ENCODE measurements at places on chromosomes 7 and 10.

GRCh38 chr7:114931656-114932011 lies 9.7 kb downstream of the MDFIC start:
- no peak for DNase-seq

DNA sequence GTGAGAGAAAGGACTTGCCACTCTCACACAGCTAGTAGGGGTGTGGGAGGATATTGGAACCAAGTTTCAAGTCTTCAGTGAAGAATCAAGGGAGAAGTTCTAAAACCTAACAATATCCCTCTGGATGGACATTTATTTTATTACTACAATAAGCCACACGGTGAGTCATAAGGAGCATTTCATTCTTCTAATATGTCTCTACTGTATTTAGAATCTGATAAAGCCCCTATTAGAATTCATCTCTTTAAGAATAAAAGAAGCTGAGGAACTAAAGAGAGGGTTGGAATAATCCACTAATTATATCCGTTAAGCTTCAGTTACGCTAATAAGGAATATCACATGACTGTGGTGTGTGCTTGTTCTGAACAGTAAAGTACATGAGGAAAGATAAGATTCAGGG lies 40.9 kb upstream of the ATRNL1 start:
- no peak for DNase-seq

- no peak for DNase-seq
Measured at GRCh38 chr7:142855756-142856564, 1.1 kb downstream of the EPHB6 start.

- no peak for DNase-seq
Measured at GRCh38 chr7:69843653-69844052, 245.4 kb downstream of the AUTS2 start.

DNA sequence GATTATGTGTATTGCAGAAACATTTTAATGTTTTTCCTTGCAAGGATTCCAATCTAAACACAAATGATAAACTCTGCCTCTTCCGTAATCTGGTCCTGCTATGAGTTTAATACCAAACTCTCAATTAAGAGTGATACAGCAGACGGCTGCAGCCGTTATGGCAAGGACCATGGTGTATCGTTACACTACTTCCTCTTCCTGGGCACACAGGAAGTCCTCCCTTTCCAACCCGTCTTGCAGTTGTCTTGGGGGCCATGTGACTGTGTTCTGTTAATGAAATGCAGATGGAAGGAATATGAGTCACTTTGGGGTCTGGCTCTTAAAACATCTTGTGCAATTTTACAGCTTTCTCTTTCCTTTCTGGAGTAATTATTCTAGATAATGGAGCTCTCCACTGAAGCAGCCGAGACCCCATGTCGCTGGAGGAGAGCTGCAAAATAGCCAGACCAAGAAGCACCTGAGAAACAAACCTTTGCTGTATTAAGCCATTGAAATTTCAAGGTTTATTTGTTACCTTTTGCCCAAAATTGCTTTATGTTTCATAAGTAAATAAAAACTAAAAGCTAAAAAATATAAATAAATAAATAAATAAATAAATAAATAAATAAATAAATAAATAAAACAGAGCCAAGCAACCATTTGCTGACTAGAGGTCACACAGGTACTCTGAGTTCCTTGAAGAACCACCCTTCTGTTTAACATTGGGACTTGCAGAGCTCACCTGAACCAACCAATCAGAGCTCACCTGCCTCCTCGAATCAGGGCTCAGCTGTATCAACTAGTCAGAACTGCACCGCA lies 74.7 kb downstream of the FRMPD2 start:
- DNase-seq: no peak

DNA sequence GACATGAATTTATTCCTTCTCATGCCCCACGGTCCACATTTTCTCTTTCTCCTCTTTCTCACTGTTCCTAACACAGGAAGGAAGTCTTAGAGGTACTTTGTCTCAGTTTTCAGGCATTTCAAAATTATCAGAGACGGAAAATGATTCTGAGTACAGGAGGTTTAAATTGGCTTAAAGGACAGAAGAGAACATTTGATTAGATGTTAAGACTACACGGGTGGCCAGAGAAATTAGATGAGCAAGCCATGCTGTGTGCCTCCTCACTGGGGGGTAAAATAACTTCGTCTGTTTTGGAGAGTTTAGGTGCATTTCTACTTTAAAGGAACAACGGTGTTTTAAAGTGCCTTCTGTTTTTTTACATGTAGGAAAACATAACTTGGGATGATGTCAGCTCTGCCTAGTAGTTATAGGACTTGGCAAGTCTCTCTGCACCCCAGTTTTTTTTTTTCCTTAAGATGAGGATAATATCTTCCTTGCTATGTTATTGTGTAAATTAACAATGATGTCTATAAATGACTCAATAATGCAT lies 66.9 kb downstream of the MCMBP start:
- no peak for DNase-seq

- DNase-seq: no peak
Measured at GRCh38 chr7:156034397-156034796, 222.1 kb upstream of the SHH start.

DNA sequence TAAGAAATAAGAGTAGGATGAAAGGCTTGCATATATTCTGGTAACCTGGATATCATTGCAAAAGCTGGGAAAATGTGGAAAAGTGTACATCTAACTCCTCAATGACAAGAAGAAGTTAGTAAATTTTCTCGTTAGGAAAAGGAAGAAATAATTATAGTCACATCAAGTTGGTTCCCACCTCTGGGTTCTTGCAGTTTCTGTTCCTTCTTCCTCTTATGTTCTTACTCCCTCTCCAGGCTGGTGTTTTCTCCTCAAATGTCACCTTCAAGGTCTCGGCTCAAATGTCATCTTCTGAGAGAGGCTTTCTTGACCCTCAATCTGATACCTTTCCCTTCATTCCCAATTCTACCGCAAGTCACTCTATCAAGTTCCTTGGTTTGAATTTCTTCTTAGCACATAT lies 64.4 kb downstream of the ENTPD1 start:
- no peak for DNase-seq

GRCh38 chr7:125568799-125569198 lies 639.2 kb upstream of the POT1 start:
- no peak for DNase-seq

DNA sequence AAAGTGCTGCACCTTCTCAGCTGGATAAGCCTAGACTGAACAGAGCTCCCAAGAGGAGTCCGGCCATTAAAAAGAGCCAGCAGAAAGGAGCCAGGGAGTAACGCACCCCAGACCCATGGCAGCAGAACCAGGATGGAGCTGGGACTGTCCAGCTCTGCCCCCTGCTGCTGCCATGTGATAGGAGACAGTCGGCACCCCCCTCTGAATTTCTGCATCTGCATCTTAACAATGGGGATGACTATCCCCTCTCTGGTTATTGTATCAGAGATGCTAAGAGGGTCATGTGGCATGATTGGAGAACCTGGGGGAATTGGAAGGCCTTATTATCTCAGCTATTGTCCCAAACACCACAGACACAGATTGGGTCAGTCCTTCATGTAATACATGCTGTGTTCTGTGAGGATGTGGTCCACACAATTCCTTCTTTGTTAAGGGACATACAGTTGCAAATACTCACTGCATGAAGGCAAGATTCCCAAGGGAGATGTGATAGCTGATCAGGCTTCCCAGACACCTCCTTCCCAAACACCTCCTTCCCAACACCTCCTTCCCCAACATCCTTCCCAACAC lies 29.3 kb downstream of the PLEKHS1 start:
- no peak for DNase-seq

- DNase-seq: no peak
Measured at GRCh38 chr10:97134110-97134509, 51.6 kb downstream of the SLIT1 start.

GRCh38 chr7:70372768-70373515 lies 759.0 kb upstream of the GALNT17 start:
- DNase-seq: no peak

DNA sequence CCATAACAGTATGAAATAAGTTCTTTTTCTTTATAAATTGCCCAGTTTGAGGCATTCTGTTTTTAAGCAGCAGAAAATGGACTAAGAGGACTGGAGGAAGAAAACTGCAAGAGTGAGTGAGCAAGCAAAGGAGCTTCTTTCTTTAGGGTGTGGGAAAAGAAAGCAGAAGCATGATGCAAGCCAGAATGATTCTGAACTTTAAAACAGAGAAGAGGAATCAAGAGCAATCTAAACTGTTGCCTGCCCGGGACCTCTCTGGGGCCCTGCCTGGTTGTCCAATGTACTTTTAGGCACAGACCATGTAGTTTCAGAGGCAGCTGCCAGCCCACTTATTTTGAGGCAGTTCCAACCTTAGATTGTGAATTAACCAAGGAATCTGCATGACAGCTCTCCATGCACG lies 186.3 kb downstream of the PLPP4 start:
- DNase-seq: no peak

DNA sequence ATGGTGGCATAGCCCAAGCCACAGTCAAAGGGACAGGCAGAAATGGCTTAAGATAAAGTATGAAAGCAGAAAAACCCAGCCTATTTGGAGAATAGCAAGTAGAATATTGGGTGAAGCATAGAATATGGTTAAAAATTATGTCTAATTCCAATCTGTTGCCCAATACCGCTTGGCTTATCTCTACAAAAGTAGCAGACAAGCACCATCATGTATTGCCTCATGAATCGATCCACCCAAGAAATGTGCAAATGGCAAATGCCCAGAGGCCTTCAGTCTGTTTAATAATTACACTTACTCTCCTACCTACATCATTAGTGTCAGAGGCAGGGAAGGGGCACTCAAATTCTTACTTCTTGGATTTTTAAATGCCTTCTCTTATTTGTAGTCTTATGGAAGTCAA lies 130.9 kb upstream of the ADAM12 start:
- no peak for DNase-seq

DNA sequence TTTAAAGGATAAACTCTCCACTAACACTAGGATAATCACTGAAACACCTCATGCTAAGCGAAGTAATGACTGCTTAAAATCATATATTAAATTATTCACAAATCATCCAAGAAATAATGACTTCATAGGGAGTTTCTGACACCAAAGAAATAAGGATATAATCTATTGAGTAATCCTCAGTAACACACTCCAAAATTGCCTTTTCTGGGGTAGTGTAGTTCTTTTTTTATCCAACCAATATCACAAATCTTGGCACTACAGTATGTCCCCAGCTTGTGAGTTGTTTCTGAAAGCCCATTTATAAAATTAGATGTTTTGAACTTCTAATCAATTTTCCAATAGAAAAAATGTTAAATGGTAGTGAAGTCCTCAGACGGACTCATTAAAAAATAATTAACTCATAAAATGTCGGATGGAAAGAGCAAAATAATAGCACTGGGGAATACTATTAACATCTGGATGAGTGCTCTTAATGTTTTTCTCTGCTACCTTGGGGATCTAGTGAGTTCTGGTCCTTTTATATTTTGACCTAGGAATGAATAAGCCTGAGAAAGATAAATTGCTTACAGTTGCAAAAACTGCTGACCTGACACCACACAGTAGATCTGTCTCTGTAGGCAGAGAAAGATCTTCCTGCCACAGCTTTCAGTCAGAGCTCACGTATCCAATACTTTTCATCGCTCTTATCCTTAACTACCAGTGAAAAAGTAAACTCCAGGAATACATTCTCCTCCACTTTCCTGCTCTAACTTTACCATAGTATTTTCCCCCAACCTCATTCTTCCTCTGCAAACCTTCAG lies 618.5 kb upstream of the ANKRD30A start:
- no peak for DNase-seq

GRCh38 chr7:139575338-139575680 lies 51.8 kb downstream of the CLEC2L start:
- DNase-seq: no peak

- no peak for DNase-seq
Measured at GRCh38 chr10:22659866-22660265, 54.5 kb downstream of the PIP4K2A start.

DNA sequence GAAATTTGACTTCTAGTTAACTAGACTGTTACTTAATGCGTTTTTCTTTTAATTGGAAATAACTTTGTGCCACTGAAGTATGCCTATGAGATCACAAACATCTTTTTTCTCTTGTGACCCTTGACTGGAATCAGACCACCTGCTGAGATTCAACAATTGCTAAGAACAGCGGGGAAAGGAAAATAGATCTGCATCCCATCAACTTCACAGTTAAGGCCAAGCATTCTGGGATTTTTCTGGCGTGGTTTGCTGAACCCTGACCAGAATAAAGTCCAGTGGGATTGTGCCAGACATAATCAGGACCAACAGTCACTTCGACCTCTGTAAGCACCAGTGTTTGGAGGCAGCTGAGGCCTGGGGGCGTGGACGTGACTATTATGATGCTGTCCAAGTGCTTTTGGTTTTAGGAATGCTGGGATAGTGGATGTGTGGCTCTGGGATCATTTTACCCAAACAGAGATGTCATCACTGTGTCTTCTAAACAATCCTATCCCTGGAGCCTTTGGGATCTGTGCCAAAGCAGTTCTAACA lies 373.3 kb upstream of the PRKCQ start:
- DNase-seq: no peak

- no peak for DNase-seq
Measured at GRCh38 chr7:29040579-29040925, 82.4 kb upstream of the TRIL start.

DNA sequence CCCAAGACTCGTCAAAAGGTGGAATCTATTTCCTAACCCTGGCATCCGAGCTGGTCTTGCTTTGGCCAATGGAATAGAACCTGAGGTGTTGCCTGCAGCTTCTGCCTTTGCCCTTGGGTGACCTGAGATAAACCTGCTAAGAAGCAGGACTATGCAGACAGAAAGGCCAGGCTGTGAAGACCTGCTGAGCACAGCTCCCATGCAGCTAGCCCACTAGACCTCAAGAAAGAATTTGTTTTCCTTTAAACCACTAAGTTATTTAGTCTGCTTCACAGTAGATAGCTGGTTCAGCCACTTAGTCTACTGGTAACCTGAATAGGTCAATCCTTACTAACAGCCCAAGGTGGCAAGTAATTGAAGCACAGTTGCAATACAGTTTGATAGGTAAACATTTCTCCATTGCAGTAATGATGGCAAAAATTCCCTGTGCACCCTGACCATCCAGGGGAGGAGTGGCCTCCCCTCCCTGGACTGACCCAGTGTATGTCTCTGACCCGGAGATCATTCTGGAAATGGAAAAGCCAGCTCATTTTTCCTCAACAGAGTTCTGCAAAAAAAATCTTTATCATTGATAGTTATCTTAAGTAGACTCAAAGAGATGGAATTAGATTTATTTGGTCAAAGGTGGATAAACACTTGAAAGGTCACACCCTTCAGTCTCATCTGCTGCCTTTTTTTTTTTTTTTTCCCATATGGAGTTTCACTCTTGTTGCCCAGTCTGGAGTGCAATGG lies 20.0 kb downstream of the TNS3 start:
- DNase-seq: no peak

DNA sequence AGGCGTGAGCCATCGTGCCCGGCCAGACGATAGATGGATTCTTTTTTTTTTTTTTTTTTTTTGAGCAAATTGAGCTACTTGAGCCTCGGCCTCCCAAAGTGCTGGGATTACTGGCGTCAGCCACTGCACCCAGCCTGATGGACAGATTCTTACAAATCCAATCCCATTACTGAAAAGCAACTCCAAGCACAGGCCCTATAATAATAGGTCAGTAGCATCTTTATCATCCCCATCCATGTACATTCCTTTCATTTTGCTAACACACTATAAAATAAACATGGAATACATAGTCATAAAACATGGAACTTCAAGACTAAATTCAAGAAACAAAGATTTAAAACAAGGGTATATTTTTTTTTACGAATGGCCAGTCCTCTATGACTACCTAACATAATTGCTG lies 16.0 kb upstream of the RSBN1L start:
- DNase-seq: no peak

- DNase-seq: no peak
Measured at GRCh38 chr10:89548673-89549072, 13.3 kb upstream of the SLC16A12 start.

Measured in ACHN (cell line).